ENCODE measurements at places on chromosomes 3 and 15.
A peak's percentile ranks its signal among the peaks of the same experiment; 100 is the strongest.

DNA sequence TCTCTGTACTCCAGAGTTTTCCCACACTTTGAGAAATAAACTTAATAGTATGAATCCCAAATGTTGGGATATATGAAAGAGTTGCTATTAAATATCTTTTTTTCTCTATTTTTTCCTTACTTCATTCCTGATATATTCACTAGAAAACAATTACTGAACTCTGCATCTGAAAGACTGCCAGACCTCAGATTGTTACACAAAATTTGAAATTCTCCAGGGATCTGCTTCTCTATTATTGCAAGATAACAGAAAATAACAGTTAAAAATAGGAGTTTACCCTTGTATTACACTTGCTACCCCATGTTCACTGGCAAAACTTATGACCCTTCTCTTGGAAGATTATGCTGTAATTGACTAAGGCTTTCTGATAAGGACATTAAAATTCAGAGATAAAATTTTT lies 11.7 kb upstream of the P3H2 start:
- no peak for DNase-seq

DNA sequence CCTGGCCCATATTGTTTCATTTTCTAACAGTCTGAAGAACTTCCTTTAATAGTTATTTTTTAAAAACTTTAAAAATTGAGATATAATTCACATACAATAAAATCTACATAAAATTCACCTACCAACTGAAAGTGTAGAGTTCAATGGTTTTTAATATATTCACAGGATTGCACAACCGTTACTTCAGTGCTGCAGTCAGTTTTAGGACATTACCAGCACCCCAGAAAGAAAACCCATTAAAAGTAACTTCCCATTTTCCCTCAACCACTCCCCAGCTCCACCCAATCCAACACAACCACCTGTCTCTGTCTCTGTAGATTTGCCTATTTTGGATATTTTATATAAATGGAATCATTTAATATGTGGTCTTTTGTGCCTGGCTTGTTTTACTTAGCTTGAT lies 29.6 kb downstream of the MGA start:
- DNase-seq: no peak

GRCh38 chr3:73453666-73454065 lies 171.1 kb downstream of the PDZRN3 start:
- peak; percentile 41 for DNase-seq

GRCh38 chr3:175342196-175342595 lies 483.1 kb downstream of the NAALADL2 start:
- DNase-seq: no peak

DNA sequence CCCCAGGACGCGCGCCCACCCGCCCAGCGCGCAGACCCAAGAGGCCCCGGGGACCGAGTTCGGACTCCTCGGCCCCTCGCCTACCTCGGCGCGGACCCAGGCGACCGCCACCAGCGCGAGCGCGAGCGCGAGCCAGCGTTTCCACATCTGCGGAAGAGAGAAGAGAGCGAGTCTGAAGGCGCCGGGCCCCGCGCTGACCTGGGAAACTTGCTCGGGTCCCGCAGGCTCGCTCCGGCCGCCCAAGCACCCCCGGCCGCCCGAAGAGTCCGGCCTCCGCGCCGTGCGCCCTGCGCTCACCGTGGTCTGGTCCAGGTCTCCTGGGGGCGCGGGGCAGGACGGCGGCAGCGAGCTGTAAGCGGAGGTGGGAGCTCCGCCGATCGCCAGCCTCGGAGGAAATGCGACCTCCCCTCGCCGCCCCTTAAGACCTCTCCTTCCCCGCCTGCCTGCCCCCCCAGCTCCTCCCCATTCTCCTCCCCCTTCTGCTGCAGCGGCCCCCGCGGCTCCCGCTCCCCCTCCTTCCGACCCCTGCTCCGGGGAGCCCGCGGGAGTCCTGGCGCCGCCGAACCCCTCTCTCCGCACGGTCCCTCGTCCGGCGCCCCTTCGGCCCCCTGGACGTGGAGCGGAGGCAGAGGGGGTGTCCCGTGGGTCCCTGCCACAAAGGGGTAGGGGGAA lies at the start of gene FSTL1:
FSTL1 (minus strand) TSS at position 393 of the 672 bp plus-strand sequence; CDS start at position 147, 246 bp downstream.
- peak; percentile 67 for DNase-seq
